Stimulated activated CD8-positive, alpha-beta memory T cell treated with anti-CD3 and anti-CD28 coated beads, Interleukin-15, amount 100 ng/mL, for 4 hours (primary cell): ENCODE measurements at places on chromosomes 7 and 10.

GRCh38 chr7:7512861-7513597 is 22.6 kb downstream of the COL28A1 start:
- no peak for DNase-seq

DNA sequence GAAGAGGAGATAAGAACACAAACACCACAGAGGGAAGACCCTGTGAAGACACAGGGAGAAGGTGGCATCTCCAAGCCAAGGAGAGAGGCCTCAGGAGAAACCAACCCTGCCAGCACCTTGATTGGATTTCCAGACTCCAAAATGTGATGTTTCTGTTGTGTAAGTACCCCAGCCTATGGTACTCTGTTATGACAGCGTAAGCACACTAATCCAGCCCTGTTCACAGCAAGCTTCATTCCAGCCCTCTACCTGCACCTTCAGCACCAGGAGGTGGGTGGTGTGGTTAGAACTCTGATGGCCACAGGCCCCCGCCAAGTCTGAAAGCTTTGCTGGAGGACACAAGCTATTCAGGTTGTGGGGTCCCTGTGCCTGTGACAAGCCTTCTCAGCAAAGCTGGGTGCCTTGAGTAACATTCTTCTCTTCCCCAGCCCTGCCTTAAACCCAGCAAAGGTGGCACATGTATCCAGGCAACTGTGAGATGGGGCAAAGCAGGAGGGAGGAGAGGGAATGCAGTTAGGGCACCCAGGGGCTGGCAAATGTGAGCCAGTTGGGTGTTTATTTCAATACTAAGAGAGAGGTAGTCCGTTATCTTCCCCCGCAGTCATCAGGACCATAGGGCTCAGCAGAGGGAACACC is 4.5 kb downstream of the VSTM4 start:
- DNase-seq, result no peak

GRCh38 chr7:132779164-132779563 is 202.9 kb upstream of the PLXNA4 start:
- no peak for DNase-seq

- DNase-seq, result no peak
Measured at GRCh38 chr7:50317221-50317678, 12.7 kb downstream of the IKZF1 start.

DNA sequence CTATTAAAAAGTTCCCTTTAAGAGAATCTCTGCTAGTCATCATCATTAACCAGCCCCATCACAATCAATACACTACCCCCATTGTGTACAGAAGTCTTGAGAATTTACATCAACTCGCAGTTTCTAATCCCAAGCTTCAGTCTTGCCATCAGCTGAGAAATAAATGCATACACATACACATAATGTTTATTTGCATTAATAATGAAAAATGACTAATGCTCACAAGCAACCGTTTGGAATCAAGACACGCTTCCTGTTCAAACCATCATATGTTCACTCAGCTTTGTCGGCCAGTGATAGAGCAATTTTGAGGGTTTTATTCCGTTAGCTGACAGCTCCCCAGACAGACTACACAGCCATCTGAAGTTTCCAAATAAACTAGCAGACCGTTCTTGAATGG is 287.1 kb downstream of the SFMBT2 start:
- no peak for DNase-seq

- no peak for DNase-seq
Measured at GRCh38 chr10:60340973-60341372, 48.7 kb downstream of the ANK3 start.

GRCh38 chr10:63425512-63425911 is 40.3 kb downstream of the JMJD1C start:
- no peak for DNase-seq
